ENCODE measurements at places on chromosomes 11 and 22.
A peak's percentile ranks its signal among the peaks of the same experiment; 100 is the strongest.

DNA sequence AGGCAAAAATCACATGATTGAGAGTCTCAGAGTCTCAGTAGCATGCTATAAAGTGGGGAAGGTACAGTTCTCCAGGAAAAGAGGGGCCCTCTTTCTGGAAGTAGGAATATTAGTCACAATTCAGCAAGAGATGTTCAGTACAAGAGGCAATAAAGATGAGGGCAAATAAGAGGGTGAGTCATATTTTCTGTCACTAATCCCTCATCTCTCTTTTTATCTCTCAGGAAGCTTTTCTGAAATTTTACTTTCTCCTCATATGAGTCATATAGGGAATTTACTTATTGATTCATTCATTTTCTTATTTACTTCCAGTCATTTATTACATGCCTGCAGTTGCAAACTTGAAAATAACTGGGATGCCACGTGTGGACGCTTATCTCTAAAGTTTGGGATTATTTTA lies 3.4 kb upstream of the NXPE1 start:
- DNase-seq, result peak; percentile 5

- peak; percentile 35 for DNase-seq
These were observed 100.8 kb upstream of the CLPB start for GRCh38 chr11:72535194-72535547.

- DNase-seq, result peak; percentile 27
These were observed 110.0 kb downstream of the TIMP3 start for GRCh38 chr22:32911503-32911902.

- no peak for DNase-seq
These were observed 18.9 kb downstream of the CXCR5 start for GRCh38 chr11:118902336-118903203.

DNA sequence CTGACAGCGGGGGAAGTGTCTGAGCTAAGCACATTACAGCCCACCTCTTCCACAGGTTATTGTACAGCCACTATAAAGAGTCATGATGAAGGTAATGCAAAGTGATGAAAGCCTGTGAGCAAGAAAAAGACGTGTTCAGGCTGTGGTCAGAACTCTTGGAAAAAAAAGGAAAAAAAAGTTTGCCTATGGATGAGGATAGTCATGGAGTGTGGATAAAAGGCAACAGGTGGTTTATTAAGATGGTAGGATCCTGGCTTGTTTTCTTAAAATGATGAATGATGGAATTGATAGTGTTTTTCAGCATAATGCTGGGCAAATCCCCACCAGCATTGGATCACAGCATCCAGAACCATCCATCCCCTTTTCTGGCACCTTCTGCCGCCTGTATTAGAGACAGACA lies 23.1 kb downstream of the UPB1 start:
- DNase-seq, result no peak

Measured in GM03348 (cell line).